Hepatocyte (in vitro differentiated cells): ENCODE measurements at places on chromosomes 7 and 10. TPM values are rescaled to one million over a fixed set of nuclear protein-coding genes. Genes with fewer than 3 reads are reported as not detected.

Gene C10orf67
- total RNA-seq, result 0.10 TPM in 1 of 2 replicates, not detected in the other

Gene EVX1
- total RNA-seq, result 1.1 and 1.6 TPM in 2 replicates

- H3K36me3 ChIP-seq, result no peaks in the 10 kb centered on the region
- no peak overlapping the region for H3K4me3 ChIP-seq
- no peaks in the 10 kb centered on the region for H3K27me3 ChIP-seq
- H3K4me1 ChIP-seq, result peaks cover 5% of the 10 kb centered on the region
Measured at GRCh38 chr10:126250527-126251310, 137.6 kb downstream of the ADAM12 start.

Gene IDI2
- 0.33 TPM in 1 of 2 replicates, not detected in the other for total RNA-seq

Gene LIPJ
- total RNA-seq, result 0.17 TPM in 1 of 2 replicates, not detected in the other

DNA sequence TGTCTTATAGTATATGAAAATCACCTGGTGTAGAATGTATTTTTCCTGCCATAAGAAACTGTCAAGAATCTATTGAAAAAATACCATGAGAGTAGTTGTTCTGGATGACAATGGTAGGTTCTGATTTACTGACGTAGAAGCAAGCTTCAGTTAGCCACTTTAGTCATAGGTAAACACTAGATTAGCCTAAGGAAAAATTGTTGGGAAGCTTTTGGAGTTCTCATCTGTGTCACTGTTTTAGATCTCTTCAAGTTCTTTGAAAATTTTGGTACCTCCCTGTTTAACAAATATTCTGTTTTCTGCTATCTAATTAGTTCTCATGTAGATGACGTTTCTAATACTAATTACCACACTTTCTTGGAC is 131.8 kb downstream of the ADK start:
- H3K27me3 ChIP-seq, result no peaks in the 10 kb centered on the region
- H3K27ac ChIP-seq, result peak overlapping the region; percentile 2
- no peaks in the 10 kb centered on the region for H3K36me3 ChIP-seq
- no peak for DNase-seq

Gene IGFBP3
- 573 and 632 TPM in 2 replicates for total RNA-seq

GRCh38 chr10:62946278-62946677 is 130.1 kb upstream of the EGR2 start:
- H3K36me3 ChIP-seq, result no peaks in the 10 kb centered on the region
- H3K27ac ChIP-seq, result no peak overlapping the region
- DNase-seq, result no peak
- no peaks in the 10 kb centered on the region for H3K27me3 ChIP-seq

Gene BLNK
- 4.8 and 6.9 TPM in 2 replicates for total RNA-seq

DNA sequence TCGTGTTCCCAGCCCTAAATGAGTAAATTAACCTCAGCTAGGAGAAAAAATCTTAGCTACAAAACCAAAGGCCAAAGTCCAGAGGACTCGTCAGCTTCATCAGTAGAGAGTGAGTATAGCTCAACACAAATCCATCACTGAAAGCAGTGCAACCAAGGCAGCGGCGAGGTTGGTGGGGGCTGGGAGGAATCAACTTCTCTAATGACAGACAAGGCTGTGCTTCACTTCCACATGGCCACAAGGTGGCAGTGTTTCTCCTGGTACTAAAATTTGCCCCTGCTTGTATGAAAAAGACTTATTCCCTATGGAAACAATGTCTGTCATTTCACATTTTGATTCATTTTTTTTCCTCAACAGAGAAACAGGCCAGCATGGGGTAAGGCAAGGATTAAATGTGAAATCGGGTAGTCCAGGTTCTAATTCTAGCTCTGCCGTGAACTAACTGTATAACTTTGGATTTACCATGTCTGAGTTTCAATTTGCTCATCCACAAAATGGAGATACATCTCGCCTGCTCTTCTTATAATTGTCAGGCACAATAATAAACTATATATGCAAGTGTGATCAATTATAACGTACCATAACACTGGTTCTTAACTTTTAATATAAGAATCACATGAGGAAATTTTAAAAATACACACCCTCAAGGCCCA is 39.3 kb downstream of the FAS start:
- no peaks in the 10 kb centered on the region for H3K36me3 ChIP-seq
- no peaks in the 10 kb centered on the region for H3K27me3 ChIP-seq
- no peak overlapping the region for H3K4me3 ChIP-seq
- H3K4me1 ChIP-seq, result no peaks in the 10 kb centered on the region
- H3K27ac ChIP-seq, result no peak overlapping the region

Gene FGL2
- 0.80 and 1.2 TPM in 2 replicates for total RNA-seq

- no peaks in the 10 kb centered on the region for H3K27me3 ChIP-seq
- DNase-seq, result peak; percentile 62
- peak overlapping the region; percentile 66 for H3K27ac ChIP-seq
- peak overlapping the region; percentile 40 for H3K4me3 ChIP-seq
Measured at GRCh38 chr10:122162671-122163173, 108.4 kb upstream of the BTBD16 start.

Gene STEAP4
- 0.88 and 1.1 TPM in 2 replicates for total RNA-seq

DNA sequence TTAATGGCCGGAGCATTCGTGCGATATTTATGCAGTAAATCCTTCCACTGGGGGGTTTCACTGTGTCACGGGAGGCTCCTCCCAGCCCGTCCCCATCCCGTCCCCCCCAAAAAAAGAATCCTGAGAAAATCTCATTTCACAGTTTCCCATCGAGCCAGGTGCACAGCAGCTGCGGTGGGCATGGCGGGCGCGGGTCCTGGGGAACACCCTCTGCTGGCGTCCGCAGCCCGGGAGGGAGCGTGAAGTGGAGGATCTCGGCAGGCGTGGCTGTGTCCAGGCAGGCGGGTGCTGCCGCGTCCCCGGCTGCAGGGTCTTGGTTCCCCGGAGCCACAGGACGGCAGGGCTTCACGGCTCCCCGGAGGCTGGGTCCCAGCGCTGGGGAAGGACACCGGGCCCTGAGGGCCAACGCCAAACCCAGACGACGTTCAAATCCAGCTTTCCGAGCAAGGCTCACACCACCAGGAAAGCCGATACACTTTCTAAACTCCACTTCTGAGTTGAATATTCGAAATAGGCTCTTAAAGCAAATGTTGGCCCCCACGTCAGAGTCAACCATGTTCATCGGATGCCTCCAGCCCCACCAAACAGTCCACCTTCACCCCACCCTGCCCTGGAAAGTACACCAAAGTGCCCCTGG is 55.7 kb downstream of the PDGFA start:
- H3K27ac ChIP-seq, result no peak overlapping the region
- H3K4me3 ChIP-seq, result no peak overlapping the region
- H3K27me3 ChIP-seq, result no peaks in the 10 kb centered on the region
- H3K4me1 ChIP-seq, result peaks cover 26% of the 10 kb centered on the region
- DNase-seq, result no peak

DNA sequence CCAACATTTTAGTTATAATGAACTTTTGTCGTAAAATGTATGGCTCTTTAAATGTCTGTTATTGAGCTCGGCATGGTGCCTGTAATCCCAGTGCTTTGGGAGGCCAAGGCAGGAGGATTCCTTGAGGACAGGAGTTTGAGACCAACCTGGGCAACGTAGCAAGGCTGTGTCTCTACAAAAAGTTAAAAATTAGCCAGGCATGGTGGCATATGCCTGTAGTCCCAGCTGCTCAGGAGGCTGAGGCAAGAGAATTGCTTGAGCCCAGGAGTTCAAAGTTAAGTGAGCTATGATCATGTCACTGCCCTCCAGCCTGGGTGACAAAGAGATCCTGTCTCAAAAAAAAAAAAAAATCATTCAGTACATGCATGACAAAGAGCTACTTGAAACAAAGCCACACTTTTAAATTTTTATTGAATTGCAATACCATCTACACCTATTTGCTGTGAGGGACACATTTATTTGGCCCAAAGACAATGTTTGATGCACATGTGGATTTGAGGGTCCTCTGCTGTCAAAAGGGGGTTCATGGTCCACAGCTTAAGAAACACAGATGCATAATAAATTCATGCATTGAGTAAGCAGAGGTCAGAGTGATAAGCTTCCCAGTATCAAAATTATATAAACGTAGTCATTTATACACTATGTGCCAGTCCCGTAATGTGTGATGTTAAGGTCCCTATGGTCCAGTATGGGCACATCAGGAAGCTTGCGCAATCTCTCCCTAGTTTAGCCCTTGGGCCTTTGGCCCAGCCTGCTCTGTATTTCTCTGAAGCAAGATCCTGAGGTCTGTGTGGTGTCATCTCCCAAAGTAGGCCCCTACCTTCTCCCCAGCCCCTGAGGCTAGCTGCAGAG is 4.4 kb upstream of the MALSU1 start:
- H3K4me1 ChIP-seq, result peaks cover 7% of the 10 kb centered on the region
- no peak overlapping the region for H3K4me3 ChIP-seq
- H3K27me3 ChIP-seq, result no peaks in the 10 kb centered on the region
- H3K27ac ChIP-seq, result no peak overlapping the region
- no peak for DNase-seq

- no peaks in the 10 kb centered on the region for H3K27me3 ChIP-seq
- no peaks in the 10 kb centered on the region for H3K36me3 ChIP-seq
- no peak overlapping the region for H3K27ac ChIP-seq
- H3K4me1 ChIP-seq, result no peaks in the 10 kb centered on the region
Measured at GRCh38 chr7:28939367-28939766, 18.8 kb downstream of the TRIL start.

Gene RBM20
- total RNA-seq, result 3.1 and 4.0 TPM in 2 replicates

Gene SPAM1
- total RNA-seq, result 0.28 TPM in 1 of 2 replicates, not detected in the other

Gene CTAGE4
- total RNA-seq, result 5.5 and 5.8 TPM in 2 replicates

GRCh38 chr10:125252937-125253336 is 92.6 kb upstream of the CTBP2 start:
- no peak overlapping the region for H3K27ac ChIP-seq
- no peaks in the 10 kb centered on the region for H3K36me3 ChIP-seq
- DNase-seq, result no peak
- H3K4me3 ChIP-seq, result no peak overlapping the region

DNA sequence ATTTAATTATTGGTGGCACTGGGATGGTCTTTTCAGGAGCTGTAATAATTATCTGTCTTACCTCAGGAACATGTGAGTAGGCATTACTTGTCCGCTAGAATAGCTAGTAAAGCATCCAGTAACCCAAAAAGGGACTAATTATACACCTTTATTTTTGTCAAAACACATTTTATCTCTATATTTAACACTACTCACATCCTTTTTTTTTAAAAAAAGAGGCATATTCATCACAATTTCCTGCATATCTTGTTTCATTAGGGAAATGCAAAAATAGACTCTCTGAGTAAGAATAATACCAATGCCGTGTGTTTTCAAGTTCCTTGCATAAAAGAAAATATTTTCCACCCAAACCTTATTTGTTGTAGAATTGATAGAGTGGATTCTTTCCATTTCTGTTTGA is 99.5 kb downstream of the VTI1A start:
- no peak overlapping the region for H3K4me3 ChIP-seq
- no peaks in the 10 kb centered on the region for H3K4me1 ChIP-seq
- H3K27ac ChIP-seq, result no peak overlapping the region

Gene CRTAC1
- 0.47 and 0.84 TPM in 2 replicates for total RNA-seq

GRCh38 chr10:70964881-70965280 is 76.5 kb upstream of the PCBD1 start:
- H3K27me3 ChIP-seq, result no peaks in the 10 kb centered on the region
- no peak for DNase-seq
- no peak overlapping the region for H3K4me3 ChIP-seq
- no peaks in the 10 kb centered on the region for H3K4me1 ChIP-seq
- H3K27ac ChIP-seq, result no peak overlapping the region

DNA sequence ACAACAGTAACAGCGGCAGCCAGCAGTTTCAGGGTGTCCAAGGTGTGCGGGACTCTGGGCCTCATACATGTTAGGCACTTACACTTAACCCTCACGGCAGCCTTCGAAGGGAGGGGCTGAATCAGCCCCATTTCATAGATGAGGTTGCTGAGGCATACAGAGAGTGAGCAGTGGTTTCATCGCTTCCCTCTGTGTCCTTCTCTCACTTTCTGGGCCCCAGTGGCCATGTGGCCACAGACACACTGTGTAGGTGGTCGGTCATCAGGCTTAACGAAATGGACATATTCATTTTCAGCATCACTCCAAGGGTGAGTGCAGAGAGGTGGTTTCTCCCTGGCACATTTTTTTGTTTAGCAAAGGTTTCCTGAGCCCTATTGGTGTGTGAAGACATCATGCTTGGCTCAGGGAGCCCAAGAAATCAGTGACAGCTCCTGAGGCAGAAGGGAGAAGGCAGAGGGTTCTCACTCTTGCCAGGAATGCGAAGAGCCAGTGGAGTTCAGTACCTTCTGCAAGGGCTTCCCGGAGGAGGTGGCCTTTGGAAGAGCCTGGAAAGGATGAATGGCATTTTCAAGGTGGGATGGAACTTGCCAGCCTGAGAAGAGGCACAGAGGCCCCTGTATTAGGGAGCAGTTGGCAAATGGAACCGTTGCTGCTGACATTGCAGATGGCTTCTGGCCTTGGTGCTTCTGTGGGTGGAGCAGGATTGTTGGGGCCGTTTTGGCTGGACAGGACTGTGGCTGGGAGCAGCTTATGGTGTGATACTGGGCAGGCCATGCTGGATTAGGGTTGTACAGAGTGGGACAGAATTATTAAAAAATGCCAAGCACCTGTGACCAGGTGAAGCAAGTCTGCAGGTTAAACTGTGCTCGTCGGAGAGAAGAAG is 61.7 kb upstream of the PPIF start:
- H3K4me3 ChIP-seq, result no peak overlapping the region
- H3K4me1 ChIP-seq, result peaks cover 9% of the 10 kb centered on the region
- DNase-seq, result no peak

DNA sequence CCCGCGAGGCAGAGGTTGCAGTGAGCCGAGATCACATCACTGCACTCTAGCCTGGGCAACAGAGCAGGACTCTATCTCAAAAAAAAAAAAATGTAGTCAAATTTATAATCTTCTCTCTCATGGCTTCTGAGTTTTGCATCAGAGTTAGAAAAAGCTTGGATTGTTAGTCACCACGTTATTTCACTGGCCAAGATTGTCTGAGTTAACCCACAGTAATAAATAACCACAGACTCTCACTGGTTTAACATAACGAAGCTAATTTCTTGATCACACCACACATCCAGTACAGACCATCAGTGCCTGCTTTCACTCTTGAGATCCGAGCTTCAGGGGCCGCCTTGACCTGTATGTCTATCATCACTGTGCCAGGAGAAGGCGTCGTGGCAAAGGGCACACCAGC is 116.8 kb upstream of the JCAD start:
- H3K27me3 ChIP-seq, result no peaks in the 10 kb centered on the region
- no peaks in the 10 kb centered on the region for H3K36me3 ChIP-seq
- DNase-seq, result no peak
- H3K27ac ChIP-seq, result no peak overlapping the region
- peaks cover 22% of the 10 kb centered on the region for H3K4me1 ChIP-seq

GRCh38 chr10:1364151-1364910 is 308.1 kb downstream of the WDR37 start:
- H3K27ac ChIP-seq, result no peak overlapping the region
- no peak overlapping the region for H3K4me3 ChIP-seq
- H3K36me3 ChIP-seq, result no peaks in the 10 kb centered on the region
- no peaks in the 10 kb centered on the region for H3K27me3 ChIP-seq
- no peak for DNase-seq

Gene AFAP1L2
- total RNA-seq, result 5.5 and 6.1 TPM in 2 replicates

Gene GIMAP5
- 0.40 and 1.2 TPM in 2 replicates for total RNA-seq
